ENCODE measurements at places on chromosomes 5 and 9. TPM values are rescaled to one million over a fixed set of nuclear protein-coding genes. Genes with fewer than 3 reads are reported as not detected.

PELO gene
- 14.2 TPM for total RNA-seq

CLIC3 gene
- 1.5 TPM for total RNA-seq

PIP5KL1 gene
- 9.0 TPM for total RNA-seq

- no peaks in the 10 kb centered on the region for H3K27me3 ChIP-seq
- H3K27ac ChIP-seq: no peak overlapping the region
- H3K4me1 ChIP-seq: no peaks in the 10 kb centered on the region
- DNase-seq: no peak
- no peak overlapping the region for H3K4me3 ChIP-seq
Observed at GRCh38 chr5:145666591-145666990, 168.6 kb downstream of the PRELID2 start.

DNA sequence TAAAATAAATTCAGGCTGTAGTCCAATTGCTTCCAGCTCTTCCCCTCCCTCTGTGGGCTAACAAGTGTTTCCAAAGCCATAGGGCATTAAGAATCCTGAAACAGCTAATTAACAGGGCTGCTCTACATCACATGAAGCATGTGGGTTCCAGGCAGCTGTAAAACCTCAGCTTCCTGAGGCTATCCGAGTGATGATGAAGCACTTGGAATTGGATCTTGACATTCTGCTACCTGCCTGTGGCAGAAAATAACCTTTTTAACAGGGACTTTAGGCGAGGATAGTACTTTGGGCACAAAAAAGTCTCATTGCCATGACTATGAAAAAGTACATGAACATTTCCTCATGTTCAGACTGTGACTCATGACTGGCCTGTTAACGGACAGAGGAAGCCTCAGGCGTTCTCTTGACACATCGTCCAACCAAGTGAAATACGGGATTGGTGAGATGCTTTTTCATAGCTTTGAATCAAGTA lies 107.2 kb downstream of the PDE4D start:
- no peaks in the 10 kb centered on the region for H3K27me3 ChIP-seq
- H3K4me1 ChIP-seq: peaks cover 73% of the 10 kb centered on the region
- DNase-seq: no peak
- no peak overlapping the region for H3K4me3 ChIP-seq
- no peaks in the 10 kb centered on the region for H3K36me3 ChIP-seq
- peak overlapping the region; percentile 86 for H3K27ac ChIP-seq

DNA sequence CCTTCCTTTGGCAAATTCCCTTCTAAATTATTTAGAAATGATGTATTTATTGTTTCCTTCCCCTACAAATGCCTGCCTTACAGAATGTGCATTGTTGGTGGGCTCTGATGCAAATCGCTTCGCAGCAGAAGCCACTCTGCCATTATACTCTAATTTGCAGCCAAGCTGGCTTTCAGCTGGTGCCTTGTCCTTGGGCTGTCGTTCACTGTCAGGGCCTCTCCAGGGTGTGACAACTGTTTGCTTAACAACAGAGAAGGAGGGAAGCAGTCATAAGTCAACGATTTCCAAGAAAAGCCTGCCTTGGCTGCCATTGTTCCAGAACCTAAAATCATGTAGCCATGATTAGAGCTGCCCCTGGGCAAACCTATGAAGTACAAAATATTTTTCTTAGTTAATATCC lies 260.1 kb upstream of the RGMB start:
- no peaks in the 10 kb centered on the region for H3K36me3 ChIP-seq
- no peak overlapping the region for H3K27ac ChIP-seq
- no peak for DNase-seq

DNA sequence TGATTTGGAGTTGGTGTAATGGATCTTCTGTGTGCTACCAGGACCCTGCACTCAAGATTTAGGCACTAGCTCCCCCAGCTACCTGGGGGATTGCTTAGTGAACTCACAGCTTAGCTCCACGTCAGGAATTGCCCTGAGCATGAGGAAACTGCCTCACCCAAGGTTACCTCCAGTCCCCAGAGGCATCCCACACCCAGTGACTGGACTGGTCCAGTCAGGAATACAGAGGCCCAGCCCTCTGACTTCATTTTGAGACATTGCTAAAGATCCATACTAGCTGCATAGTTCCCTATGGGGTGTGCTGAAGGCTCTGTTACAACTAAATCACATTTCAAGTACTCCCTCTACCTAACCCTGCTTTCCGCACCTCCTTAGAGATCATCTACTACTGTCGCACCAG lies 364.7 kb downstream of the EFNA5 start:
- peaks cover 31% of the 10 kb centered on the region for H3K4me1 ChIP-seq
- no peaks in the 10 kb centered on the region for H3K36me3 ChIP-seq
- H3K27me3 ChIP-seq: no peaks in the 10 kb centered on the region
- H3K27ac ChIP-seq: no peak overlapping the region
- DNase-seq: no peak

- peaks cover 21% of the 10 kb centered on the region for H3K4me1 ChIP-seq
- no peak overlapping the region for H3K27ac ChIP-seq
- DNase-seq: no peak
- no peak overlapping the region for H3K4me3 ChIP-seq
- no peaks in the 10 kb centered on the region for H3K36me3 ChIP-seq
Observed at GRCh38 chr5:158273035-158273434, 414.1 kb upstream of the CLINT1 start.

DNA sequence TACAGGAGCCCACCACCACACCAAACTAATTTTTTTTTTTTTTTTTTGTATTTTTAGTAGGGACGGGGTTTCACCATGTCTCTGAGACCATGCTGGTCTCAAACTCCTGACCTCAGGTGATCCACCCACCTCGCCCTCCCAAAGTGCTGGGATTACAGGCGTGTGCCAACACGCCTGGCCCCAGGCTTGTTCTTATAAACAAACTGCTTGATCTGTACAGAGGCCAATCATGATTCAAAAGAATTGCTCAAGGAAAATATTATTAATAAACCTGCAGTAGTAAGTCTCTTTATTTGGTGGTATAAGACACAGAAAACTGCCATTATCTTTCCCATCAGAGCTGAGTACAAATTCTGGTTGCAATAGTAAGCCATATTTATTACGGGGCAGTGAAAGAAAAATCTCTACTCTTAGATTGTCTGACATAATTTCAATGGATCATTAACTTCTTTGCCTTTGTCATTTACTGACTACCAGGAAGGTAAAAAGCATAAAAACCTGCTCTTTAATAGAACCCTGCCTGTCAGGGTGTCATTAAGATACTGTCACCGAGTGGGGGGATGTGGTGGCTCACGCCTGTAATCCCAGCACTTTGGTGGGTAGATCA lies 33.3 kb downstream of the RASEF start:
- H3K27ac ChIP-seq: no peak overlapping the region
- no peak for DNase-seq
- H3K27me3 ChIP-seq: no peaks in the 10 kb centered on the region
- no peak overlapping the region for H3K4me3 ChIP-seq

- H3K36me3 ChIP-seq: no peaks in the 10 kb centered on the region
- DNase-seq: no peak
- no peak overlapping the region for H3K4me3 ChIP-seq
- no peaks in the 10 kb centered on the region for H3K27me3 ChIP-seq
- no peaks in the 10 kb centered on the region for H3K4me1 ChIP-seq
Observed at GRCh38 chr5:26737348-26738265, 300.8 kb downstream of the CDH9 start.

DNA sequence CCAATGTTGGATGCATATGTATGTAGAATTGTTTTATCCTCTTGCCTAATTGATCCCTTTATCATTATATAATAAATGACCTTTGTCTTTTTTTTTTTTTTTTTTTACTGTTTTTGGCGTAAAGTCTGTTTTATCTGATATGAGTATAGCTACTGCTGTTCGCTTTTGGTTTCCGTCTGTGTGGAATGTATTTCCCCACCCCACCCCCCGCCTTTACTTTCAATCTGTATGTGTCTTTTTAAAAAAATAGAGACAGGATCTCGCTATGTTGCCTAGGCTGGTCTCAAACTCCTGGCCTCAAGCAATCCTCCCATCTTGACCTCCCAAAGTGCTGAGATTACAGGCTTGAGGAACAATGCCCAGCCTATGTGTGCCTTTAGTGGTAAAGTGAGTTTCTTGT lies 11.3 kb downstream of the AHRR start:
- no peak overlapping the region for H3K27ac ChIP-seq
- no peaks in the 10 kb centered on the region for H3K36me3 ChIP-seq
- H3K27me3 ChIP-seq: peaks cover 53% of the 10 kb centered on the region
- no peak overlapping the region for H3K4me3 ChIP-seq
- DNase-seq: no peak

- no peak for DNase-seq
- no peak overlapping the region for H3K4me3 ChIP-seq
- no peaks in the 10 kb centered on the region for H3K27me3 ChIP-seq
- H3K27ac ChIP-seq: no peak overlapping the region
- H3K36me3 ChIP-seq: peaks cover 22% of the 10 kb centered on the region
Observed at GRCh38 chr9:95105519-95106287, 211.8 kb downstream of the FANCC start.
